Brain pericyte (primary cell): ENCODE measurements at places on chromosomes 2 and 18.

DNA sequence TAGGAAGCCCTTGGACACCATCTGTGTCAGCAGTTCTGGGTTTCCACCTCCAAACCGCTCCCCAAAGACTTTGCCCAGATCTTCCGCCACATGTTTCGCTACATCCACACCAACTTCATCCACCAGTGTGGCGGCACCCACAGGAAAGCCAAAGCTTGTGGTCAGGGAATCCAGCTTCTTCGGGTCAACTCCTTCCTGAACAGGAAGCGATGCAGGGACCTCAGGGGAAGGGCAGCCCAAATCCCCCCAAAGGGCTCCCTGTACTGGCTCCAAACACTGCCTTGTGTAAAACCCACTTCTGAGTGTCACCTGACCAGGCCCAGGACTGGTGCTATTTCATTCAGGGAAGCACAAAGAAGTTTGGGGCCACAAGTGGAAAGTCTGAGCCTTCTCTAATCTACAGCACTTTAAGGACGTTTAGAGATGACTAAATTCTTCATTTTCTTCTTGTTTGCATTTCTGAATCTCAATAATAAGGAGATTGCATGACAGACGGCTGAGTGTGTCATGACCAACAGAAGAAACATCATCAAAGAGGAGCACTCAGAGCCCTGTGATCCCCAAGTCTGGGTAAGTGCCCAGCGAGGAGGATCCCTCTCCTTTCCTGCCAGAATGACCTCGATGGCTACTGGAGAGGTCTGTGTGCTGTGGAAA, 20.8 kb downstream of the GAREM2 start:
- no peak for DNase-seq

GRCh38 chr2:11129598-11130449, 25.4 kb upstream of the SLC66A3 start:
- no peak for DNase-seq

- no peak for DNase-seq
These were observed 17.7 kb downstream of the ST6GAL2 start for GRCh38 chr2:106868275-106868674.

GRCh38 chr2:60820416-60821132, 60.8 kb upstream of the REL start:
- no peak for DNase-seq

DNA sequence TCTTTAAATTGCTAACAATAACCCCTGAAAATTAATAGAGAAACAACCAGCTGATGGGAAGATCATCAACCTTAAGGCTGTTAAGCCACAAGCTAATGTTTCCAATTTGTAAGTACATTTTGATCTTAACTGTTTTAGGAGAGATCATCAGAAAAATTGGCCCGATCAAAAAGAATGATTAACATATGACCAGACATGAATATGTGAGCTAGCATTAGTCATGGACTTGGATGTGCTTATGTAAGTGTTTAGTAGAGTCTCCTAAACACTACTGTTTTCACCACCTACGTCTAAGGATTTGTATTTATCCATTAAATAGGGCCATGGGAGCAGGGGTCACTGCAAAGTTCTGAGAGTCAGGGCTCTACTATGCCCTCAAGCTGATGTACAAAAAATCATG, 4.3 kb downstream of the LMAN1 start:
- DNase-seq, result no peak

DNA sequence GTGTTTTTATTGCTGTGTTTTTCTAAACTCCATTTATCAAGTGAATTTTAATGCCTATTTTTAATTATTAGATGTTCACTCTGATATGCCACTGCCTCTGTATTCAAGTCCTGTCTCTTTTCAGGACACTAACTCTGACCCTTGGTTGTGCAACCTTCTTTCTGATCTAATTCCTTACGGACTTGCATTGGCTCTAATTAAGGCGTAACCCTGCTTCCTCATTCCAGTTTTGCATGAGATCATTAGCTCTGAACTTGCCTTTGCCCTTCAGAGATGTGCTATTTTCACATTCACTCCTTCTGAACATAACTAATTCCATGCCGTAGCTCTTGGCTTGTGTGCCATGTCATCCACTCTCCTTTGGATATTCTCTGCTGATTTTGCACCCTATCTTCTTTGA, 162.5 kb upstream of the TMEFF2 start:
- DNase-seq, result no peak

- DNase-seq, result no peak
These were observed 435 bp downstream of the ADCY3 start for GRCh38 chr2:24919506-24920097.

- no peak for DNase-seq
These were observed 235.8 kb upstream of the TNP1 start for GRCh38 chr2:217095511-217096205.

DNA sequence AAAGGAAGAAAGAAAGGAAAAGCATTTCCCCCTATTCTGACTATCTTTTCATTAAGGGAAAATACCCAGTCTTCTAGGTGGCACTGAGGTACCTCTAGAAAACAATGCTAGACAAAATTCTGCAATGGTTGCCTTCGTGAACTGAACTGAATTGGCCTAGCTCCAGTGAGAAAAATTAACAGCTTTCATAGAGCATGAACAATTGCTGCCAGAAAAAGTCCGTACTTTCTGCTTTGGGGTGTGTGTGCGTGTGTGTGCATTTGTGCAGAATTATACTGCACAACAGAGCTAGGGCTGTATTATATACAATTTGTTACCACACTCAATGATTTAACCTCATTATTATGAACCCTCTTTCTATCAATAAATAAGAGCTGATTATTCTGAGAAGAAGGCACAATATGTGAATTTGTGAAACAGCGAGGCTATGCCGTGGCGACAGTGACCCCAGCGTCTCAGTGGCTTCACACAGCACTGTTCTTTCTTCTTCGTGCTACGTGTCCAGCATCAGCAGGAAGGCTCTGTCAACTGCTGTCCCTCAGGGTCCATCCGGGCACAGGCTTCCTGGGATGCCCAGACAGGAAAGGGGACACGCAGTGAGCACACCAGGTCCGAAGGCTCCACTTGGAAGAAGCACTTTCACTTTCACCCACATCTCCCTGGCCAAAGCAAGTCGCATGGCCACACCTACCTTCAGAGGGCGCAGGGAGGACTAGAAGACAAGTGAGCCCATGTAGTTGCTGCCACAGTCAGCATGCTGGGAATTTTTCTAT, 47.5 kb downstream of the PTGR3 start:
- no peak for DNase-seq

- no peak for DNase-seq
These were observed 23.8 kb upstream of the PTMA start for GRCh38 chr2:231684314-231685223.
